Activated CD8-positive, alpha-beta memory T cell treated with anti-CD3 and anti-CD28 coated beads for 1 hour (primary cell): ENCODE measurements at places on chromosomes 12 and 14.

GRCh38 chr12:131507094-131507493 is 203.8 kb upstream of the SFSWAP start:
- DNase-seq = no peak

GRCh38 chr14:61461808-61462275 is 140.5 kb downstream of the PRKCH start:
- no peak for DNase-seq

- no peak for DNase-seq
These were observed 32.8 kb downstream of the TC2N start for GRCh38 chr14:91834571-91834970.

DNA sequence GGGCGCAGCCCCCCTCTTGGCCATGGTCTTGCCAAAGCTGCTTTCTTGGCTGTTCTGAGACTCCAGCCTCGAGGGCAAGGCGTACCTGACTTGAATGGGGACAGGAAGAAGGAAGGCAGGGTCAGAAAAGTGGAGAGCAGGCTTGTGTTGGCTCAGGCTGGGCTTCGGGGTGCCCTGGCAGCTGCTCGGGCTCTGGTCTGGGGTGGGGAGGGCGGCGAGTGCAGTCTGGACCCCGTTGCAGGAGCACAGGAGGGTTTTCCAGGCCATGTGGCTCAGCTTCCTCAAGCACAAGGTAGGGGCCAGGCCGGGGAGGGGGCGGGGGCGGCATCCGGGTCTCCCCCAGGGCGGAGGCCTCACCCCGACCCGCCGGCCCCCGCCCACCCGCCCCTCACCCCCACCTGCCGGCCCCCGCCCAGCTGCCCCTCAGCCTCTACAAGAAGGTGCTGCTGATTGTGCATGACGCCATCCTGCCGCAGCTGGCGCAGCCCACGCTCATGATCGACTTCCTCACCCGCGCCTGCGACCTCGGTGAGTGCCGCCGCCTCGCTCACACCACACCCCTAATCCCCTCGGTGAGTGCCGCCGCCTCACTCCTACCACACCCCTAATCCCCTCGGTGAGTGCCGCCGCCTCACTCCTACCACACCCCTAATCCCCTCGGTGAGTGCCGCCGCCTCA is 4.2 kb downstream of the NOC4L start:
- no peak for DNase-seq

GRCh38 chr12:47419497-47419896 is 286.3 kb downstream of the RPAP3 start:
- no peak for DNase-seq
